Sigmoid colon (tissue), 7 donors: ENCODE measurements at places on chromosomes 1 and 21. TPM values are rescaled to one million over a fixed set of nuclear protein-coding genes. Genes with fewer than 3 reads are reported as not detected.

DNA sequence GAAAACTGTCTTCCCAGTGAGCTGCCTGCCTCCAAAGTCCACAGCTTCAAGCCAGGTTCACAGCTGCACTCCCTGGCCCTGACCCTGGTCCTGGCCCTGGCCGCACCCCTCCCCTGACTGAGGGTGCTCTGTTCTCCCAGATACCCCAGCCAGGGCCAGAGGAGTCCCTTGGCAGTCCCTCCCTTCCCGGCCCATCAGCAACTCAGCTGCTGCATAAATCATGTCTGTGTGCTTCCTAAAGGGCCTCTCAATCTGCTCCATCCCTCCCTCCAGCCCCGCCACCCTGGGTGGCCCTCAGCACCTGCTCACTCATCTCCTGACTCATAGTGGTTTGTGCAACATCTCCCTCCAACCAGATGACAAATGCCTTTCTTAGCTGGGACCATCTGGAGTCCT, 24.8 kb upstream of the C1orf174 start:
- H3K27me3 ChIP-seq = no peaks in the 10 kb centered on the region
- no peaks in the 10 kb centered on the region for H3K4me1 ChIP-seq
- no peak overlapping the region for H3K4me3 ChIP-seq
- DNase-seq = no peak
- no peaks in the 10 kb centered on the region for H3K36me3 ChIP-seq
- no peak overlapping the region for H3K27ac ChIP-seq

SPRR5 gene
- total RNA-seq = not detected

DNA sequence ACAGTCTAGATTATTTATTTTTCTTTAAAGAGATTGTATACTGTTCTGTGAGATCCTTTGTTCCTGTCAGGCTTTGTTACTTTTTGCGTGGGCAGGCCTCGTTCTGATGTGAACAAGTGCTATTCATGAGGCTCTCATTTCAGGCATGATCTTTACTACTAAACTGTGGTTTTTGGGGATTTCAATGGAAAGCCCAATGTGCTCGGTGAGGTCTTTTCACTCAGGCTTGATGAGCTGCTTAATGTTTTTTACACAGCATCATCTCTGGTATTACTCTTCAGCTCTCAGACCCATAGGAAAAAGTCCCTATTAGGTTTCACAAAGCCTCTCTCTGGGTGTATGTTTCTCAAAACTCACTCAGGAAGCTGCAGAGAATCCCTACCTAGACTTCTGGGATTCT, 419.4 kb downstream of the GPATCH2 start:
- H3K36me3 ChIP-seq = no peaks in the 10 kb centered on the region
- no peak for DNase-seq
- no peaks in the 10 kb centered on the region for H3K4me1 ChIP-seq

GRCh38 chr1:25355841-25356395, 17.8 kb downstream of the TMEM50A start:
- no peaks in the 10 kb centered on the region for H3K4me1 ChIP-seq
- no peak overlapping the region for H3K4me3 ChIP-seq
- peaks cover 41% of the 10 kb centered on the region for H3K36me3 ChIP-seq

GRCh38 chr1:214192825-214193643, 87.9 kb upstream of the SMYD2 start:
- H3K36me3 ChIP-seq = no peaks in the 10 kb centered on the region
- no peak overlapping the region for H3K27ac ChIP-seq
- H3K4me1 ChIP-seq = no peaks in the 10 kb centered on the region

- no peaks in the 10 kb centered on the region for H3K27me3 ChIP-seq
- no peaks in the 10 kb centered on the region for H3K36me3 ChIP-seq
- H3K4me3 ChIP-seq = no peak overlapping the region
- H3K27ac ChIP-seq = no peak overlapping the region
- DNase-seq = no peak
Observed at GRCh38 chr1:189752461-189752995, 725.1 kb downstream of the BRINP3 start.

DNA sequence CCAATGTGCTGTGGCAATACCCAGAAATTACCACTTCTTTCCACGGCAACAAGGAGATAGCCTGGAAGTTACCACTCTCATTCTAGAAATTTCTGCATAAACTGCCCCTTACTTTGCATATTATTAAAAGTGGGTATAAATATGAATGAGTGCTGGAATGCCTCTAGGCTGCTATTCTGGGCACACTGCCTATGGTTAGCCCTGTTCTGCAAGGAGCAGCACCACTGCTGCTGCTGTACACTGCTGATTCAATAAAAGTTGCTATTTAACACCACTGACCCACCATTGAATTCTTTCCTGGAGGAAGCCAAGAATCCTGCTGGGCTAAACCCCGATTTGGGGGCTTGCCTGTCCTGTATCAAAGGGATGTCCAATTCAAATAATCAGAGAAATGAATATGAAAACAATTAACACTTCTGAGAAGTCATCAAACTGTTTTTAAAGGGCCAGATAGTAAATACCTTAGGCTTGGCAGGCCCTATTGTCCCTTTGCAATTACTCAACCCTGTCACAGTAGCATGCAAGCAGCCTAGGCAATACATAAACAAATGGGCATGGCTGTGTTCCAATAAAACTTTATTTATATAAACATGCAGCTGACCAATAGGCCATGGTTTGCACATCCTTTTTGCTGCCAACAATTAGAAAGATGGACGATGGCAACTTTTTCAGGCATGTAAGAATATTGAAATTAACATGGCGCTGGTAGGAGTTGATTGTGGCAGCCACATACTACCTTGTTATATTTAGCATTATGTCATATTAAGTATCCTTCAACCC, 369.4 kb upstream of the B3GALT2 start:
- peaks cover 11% of the 10 kb centered on the region for H3K4me1 ChIP-seq
- H3K36me3 ChIP-seq = no peaks in the 10 kb centered on the region
- no peak overlapping the region for H3K27ac ChIP-seq
- no peak for DNase-seq
- H3K4me3 ChIP-seq = no peak overlapping the region

DNA sequence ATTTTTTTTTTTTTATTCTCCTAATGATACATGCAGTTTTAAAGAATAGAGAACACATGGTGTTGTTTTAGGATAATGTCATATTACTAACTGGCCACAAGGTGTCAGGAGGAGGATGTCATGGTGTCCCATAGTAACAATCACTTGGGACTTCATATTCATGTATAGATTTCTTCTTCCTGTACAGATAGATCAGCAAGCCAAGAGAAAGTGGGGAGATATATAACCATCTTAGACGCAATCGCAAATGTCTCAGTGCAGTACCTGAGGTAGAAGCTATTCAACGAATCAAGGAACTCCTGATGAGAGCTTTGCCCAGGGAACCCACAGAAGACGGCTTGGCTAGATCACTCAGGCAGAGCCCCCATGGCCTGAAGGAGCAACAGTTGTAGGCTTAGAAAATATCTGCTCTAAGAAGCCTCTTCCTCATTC, 12.3 kb downstream of the OR2T11 start:
- no peaks in the 10 kb centered on the region for H3K4me1 ChIP-seq
- no peak overlapping the region for H3K4me3 ChIP-seq
- H3K27me3 ChIP-seq = no peaks in the 10 kb centered on the region
- H3K36me3 ChIP-seq = no peaks in the 10 kb centered on the region
- DNase-seq = no peak

GRCh38 chr21:34528131-34528561, 16.1 kb upstream of the KCNE1 start:
- no peaks in the 10 kb centered on the region for H3K36me3 ChIP-seq
- H3K4me3 ChIP-seq = no peak overlapping the region
- H3K27ac ChIP-seq = peak overlapping the region; percentile 94
- H3K4me1 ChIP-seq = peaks cover 42% of the 10 kb centered on the region
- H3K27me3 ChIP-seq = no peaks in the 10 kb centered on the region

DNA sequence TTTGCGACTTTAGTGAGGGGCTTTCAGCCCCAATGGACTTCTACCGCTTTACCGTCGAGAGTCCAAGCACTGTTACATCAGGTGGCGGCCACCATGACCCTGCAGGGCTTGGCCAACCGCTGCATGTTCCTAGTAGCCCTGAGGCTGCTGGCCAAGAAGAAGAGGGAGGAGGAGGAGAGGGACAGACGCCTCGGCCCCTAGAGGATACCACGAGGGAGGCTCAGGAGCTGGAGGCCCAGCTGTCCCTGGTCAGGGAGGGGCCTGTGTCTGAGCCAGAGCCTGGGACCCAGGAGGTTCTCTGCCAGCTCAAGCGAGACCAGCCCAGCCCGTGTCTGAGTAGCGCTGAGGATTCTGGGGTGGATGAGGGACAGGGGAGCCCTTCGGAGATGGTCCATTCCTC, 8.6 kb upstream of the SLC25A34 start:
- no peaks in the 10 kb centered on the region for H3K27me3 ChIP-seq
- no peak for DNase-seq
- no peaks in the 10 kb centered on the region for H3K4me1 ChIP-seq
- no peak overlapping the region for H3K4me3 ChIP-seq
- H3K27ac ChIP-seq = no peak overlapping the region

DNA sequence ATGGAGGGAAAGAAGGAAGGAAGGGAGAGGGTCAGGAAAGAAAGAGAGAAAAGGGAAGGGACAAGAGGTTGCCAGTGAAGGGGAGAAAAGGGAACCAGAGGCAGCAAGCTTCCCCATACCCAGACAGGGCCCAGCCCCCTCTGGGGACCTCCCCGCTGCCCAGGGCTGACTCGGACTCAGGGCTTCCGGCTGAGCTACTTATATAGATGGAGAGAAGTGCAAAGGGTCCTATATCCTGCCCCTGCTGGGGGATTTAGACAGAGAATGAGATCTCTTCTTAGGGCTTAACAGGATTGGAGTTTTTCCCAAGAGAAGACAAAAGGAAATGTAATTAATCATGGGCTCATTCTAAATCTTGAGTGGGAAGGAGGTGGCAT, at the start of gene ETV3L:
Gene ETV3L, minus strand, starts transcription at position 176 of the 377 bp plus-strand sequence. CDS start 285 bp downstream, outside the sequence.
- H3K27ac ChIP-seq = no peak within 1 kb of the TSS
- no peaks in the 10 kb centered on the region for H3K4me1 ChIP-seq
- no peak within 1 kb of the TSS for H3K4me3 ChIP-seq
- peak; percentile 59 for DNase-seq
- no peaks in the 10 kb centered on the region for H3K27me3 ChIP-seq

DNA sequence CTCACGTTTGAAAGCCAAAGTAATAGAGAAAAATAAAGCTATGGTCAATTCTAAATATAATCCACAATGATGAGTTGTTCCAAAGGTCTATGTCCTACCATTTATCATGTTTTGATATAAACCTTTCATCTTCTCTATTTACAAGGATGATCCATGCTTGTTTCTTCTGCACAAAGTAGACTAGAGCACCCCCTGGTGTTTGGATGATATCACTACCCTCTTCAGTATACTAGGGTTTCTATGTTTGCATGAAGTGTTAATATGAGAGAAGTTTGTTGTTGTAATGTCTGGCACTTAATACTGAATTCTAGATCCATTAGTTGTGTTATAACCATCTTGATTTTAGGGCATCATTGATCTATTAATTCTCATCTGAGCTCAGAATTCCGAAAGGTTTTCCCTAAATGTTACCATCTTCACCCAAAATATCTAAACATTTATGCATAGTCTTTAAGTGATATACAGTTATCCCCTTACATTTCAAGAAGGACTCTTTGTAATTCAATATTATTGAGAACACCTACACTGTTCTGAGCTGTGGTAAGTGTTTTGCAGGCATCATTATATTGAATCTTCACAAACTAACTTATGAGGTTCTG, 21.1 kb downstream of the CLDN8 start:
- H3K27me3 ChIP-seq = no peaks in the 10 kb centered on the region
- H3K27ac ChIP-seq = no peak overlapping the region
- no peaks in the 10 kb centered on the region for H3K36me3 ChIP-seq
- no peak overlapping the region for H3K4me3 ChIP-seq
- no peaks in the 10 kb centered on the region for H3K4me1 ChIP-seq

DNA sequence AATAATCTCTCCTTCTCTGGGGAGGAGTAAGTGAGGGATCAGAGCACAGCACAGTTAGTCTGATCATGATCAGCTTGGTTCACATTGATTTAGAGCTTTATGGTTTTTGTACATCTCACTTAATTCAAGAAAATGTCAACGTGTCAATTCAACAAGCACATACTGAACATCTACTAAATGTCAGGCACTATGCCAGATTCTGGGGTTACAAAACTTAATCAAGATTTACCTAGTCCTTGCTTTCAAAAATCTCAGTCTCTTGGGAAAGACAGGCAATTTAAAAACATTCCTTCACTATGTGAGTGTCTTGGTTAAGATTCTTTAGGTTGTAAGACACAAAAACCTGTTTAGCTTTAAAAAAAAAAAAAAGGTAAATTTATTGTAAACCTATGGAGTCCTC, 181.4 kb downstream of the AK5 start:
- H3K4me1 ChIP-seq = peaks cover 4% of the 10 kb centered on the region
- no peaks in the 10 kb centered on the region for H3K27me3 ChIP-seq
- H3K27ac ChIP-seq = no peak overlapping the region
- no peak overlapping the region for H3K4me3 ChIP-seq

- no peak overlapping the region for H3K27ac ChIP-seq
- no peaks in the 10 kb centered on the region for H3K4me1 ChIP-seq
- no peak for DNase-seq
Observed at GRCh38 chr1:107263291-107263915, 122.6 kb downstream of the NTNG1 start.

OVAAL gene
- total RNA-seq = not detected

- no peaks in the 10 kb centered on the region for H3K36me3 ChIP-seq
- no peak for DNase-seq
- H3K4me3 ChIP-seq = no peak overlapping the region
- no peaks in the 10 kb centered on the region for H3K4me1 ChIP-seq
Observed at GRCh38 chr21:19197950-19198349, 794.4 kb upstream of the TMPRSS15 start.

- peaks cover 17% of the 10 kb centered on the region for H3K36me3 ChIP-seq
- no peak overlapping the region for H3K27ac ChIP-seq
- no peak for DNase-seq
- no peaks in the 10 kb centered on the region for H3K27me3 ChIP-seq
- H3K4me3 ChIP-seq = no peak overlapping the region
Observed at GRCh38 chr1:173459885-173460284, 17.2 kb upstream of the PRDX6 start.

DNA sequence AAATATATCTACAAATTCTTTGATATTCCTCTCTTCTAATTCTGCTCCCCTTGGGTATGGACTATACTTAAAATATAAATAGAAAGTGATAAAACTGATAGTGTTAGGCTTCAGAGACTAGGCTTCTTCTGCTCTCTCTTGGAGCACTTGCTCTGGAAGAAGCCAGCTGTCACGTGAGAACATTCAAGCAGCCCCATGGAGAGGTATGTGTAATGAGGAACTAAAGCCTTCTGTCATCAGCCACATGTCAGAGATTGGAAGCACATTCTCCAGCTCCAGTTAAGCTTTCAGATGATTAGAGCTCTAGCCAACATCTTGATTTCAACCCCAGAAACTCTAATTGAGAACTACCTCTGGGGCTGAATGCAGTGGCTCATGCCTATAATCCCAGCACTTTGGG, 34.3 kb downstream of the XKR8 start:
- no peak overlapping the region for H3K27ac ChIP-seq
- H3K4me1 ChIP-seq = no peaks in the 10 kb centered on the region
- no peak for DNase-seq
- peaks cover 7% of the 10 kb centered on the region for H3K36me3 ChIP-seq
- H3K27me3 ChIP-seq = no peaks in the 10 kb centered on the region
- H3K4me3 ChIP-seq = no peak overlapping the region

DNA sequence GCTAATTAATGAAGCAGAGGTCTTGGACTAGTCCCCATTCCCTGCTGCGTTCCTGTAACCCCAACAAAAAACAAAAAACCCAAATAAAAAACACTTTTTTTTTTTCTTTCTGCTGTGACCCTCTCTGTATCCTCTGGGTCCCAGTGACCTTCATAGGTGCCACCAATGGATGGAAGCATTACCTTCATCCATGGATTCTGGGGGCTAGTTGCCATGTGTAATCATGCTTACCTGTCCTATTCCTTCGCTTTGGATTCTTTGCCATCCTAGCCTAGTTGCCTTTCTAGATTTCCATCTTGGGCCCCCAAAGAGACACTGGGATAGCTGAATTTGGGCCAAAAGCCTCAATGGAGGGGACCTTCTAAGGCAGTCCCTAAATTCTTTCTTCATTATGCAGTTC, 1208.7 kb downstream of the BRINP3 start:
- H3K4me3 ChIP-seq = no peak overlapping the region
- no peaks in the 10 kb centered on the region for H3K36me3 ChIP-seq
- H3K27me3 ChIP-seq = no peaks in the 10 kb centered on the region
- H3K27ac ChIP-seq = no peak overlapping the region
- no peak for DNase-seq

FMO3 gene
- total RNA-seq = not detected
